ENCODE measurements at places on chromosomes 7 and 10.

DNA sequence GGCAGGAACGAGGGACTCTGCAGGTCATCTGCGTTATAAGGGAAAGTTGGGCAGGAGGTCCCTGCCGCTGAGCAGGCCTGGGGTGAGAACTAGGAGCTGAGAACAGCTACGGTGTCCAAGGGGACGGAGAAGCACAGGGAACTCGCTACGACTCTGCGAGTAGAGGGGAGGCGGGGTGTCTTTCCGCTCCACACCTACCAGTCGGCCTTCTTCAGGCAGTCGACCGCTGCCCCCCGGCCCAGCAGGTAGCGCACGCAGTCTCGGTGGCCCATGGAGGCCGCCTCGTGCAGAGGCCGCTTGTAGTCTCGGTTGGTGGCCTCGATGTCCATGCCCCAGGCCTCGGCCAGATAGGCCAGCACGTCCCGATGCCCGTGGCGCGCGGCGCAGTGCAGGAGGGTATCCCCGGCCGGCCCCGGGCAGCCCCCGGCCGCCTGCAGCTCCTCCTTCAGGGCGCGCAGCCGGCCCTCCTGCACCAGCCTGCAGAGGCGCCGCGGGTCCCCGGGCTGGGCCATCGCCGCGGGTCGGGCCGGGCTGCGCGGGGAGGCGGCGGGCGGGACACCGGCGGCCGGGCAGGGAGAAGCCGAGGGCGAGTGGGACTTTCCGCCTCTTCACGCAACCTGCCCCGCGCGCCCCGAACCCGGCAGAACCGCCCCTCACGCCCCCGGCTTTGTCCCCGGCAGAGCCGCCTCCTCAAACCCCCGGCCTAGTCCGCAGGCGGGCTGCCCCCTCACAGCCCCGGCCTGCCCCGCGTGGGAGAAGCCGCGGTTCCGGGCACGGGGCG, 660 bp downstream of the ANKRD16 start:
- DNase-seq, result peak; percentile 38

GRCh38 chr7:131188367-131189339, 139.0 kb upstream of the MKLN1 start:
- DNase-seq, result no peak

GRCh38 chr10:93287775-93288174, 194.4 kb downstream of the MYOF start:
- DNase-seq, result no peak

DNA sequence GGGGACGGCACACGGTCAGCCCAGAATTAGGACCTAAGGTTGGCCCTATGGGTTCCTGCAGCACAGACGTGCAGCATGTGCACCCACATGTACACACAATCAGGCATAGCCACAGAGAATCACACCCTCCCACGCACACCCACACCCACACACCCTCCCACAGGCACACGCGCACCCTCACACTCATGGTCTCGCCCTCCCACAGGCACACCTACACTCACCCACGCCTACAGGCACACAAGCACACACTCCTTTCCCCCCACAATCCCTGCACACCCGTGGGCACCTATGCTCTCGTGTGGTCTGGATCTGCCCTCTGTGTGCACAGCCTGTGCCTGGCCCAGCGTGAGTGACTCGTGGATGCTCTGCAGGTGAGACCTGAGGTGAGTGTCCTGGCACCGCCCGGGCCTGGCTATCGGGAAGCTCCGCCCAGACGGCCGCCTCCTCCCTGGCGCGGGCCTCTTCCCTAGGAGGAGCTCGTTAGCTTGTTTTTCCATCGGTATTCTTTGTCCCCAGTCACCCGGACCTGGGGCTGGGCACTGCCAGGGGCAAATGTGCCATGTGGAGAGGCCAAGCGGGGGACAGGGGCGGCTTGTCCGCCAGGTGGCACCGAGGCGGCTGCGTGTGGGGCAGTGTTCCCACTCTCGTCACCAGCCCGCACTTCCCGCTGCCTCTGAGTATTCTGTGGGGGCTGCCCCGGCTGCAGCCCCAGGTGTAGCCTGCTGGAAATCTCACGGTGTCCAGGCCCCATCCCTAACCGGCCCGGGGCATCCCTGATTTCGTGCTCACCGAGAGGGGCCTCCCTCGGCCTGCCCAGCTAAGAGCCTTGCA, 110.2 kb upstream of the FAM20C start:
- no peak for DNase-seq

- DNase-seq, result no peak
These were observed 71.8 kb upstream of the LRRN3 start for GRCh38 chr7:111018960-111019736.
